AG04449 (cell line): ENCODE measurements at places on chromosomes 6 and 20.

DNA sequence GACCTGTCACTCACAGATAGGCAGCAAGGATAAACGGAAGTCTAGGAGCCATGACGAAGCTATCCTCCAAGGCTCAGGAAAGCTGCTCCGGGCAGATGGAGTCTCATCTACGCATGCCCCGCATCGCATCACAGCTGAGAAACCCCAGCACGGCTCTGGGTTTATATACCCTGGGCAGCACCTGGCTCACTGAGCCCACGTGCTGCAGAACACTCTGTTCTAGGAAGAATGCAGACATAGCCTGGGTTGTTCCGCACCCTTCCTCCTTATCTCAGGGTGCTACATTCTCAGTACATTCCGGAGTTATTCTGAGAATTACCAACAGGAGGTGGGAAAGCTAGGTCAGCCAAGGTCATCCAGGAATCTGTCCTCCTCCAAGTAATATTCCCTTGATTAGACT lies 260.4 kb downstream of the CBLN4 start:
- no peak for DNase-seq

DNA sequence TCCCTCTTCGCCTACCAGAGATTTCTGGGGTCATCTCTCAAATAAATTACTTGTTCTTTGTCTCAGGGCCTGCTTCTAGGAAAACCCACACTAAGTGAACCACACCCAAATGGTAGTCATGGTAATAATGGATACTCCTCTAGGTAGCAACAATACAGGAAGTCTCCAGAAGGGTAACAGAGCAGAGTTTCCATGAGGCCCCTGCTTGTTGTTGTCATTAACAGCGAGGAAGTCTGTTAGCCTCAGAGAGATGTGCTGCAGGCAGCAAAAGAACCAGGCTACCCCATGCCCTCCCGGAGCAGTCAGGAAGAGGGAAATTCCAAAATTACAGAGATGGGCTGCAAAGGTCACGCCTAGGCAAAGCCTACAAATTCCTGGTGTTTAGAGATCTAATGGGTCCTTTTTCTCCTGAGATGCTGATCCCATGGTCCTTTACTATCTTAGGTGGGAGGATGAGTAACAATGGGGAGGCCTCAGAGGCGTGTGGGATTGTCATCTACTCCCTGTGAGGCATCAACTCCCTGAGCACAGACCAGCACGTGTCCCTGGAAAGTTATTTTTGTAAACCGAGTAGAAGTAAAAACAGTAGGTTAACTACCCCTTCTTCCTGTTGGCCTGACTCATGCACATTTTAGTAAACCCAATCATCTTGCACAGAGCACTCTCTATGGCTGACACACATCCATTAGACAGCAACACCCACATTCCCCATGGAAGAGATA lies 10.1 kb downstream of the ISM1 start:
- peak; percentile 52 for DNase-seq

- DNase-seq: peak; percentile 37
These were observed 93.7 kb downstream of the TCP11 start for GRCh38 chr6:35047265-35048011.

DNA sequence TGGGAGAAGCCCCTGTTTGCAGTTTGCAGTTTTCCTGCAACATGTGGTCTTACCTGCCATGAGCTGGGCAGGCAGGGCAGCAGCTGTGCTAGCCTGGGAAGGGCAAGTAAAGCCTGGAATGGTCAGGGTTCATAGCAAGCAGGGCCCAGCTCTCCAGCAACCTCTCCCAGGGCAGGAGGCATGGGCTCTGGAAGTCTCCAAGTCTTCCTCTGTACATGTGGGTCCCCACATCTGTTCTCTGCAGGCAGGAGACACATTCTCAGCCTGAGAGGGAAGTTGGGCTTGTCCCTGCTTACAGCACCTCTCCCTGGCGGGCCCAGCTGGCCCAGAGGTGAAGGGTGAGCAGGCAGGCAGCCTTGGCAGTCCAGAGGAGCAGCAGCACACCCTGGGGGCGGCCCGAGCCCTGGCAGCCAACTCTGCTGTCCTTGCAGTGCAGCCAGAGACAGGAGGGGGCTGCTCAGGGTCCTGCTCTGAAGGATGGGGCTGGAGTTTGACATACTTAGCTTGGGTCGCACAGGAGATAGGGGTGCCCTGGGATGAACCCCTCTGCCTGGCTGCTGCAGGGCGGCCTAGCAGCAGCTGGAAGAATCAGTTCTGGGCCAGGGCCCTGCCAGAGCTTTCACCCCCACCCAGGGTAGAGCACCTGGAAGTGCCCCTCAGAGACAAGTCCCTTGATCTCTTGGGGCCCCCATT lies 176.0 kb downstream of the MRPL14 start:
- DNase-seq: no peak

- DNase-seq: no peak
These were observed 61.0 kb downstream of the RAB44 start for GRCh38 chr6:36758516-36759147.

DNA sequence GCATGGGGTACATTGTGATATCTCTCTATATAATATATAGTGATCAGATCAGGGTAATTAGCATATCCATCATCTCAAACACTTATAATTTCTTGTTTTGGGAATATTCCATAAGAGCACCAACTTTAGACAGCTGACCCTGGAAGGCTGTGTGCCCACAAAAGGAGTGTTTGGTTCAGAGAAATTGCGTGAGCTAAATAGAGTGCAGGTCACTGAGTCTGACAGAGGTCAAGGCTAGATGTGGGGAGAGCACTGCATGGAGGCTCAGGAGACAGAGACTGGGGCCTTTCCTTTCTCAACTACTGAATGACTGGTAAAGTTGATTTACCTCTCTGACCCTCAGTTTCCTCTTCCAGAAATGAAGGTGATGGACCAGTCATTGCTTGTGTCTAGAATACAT lies 114.9 kb upstream of the ADGRF1 start:
- no peak for DNase-seq

DNA sequence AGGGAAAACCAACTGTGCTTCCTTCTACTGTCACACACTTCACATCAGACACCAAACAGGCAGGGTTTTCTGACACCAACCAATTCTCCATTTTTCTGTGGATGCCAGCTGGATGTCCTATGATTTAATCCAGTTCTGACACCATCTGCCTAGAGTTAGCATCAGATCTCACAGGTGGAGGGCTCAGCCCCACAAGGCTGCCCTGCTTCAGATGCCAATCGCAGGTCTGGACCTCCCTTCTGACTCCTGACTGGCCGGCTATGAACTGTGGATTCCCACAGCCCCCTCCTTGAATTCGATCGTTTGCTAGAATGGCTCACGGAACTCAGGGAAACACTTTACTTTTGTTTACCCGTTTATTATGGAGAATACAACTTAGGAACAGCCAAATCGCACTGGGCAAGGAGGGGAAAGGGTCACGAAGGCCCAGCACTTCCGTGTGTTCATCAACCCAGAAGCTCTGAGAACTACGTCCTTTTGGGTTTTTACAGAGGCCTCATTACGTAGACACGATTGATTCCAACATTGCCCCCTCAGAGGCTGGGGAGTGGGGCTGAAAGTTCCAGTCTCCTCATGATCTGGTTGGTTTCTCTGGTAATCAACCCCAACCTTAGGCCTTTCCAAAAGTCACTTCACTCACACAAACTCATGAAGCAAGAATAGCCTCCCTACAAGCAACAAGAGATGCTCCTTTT lies 25.4 kb upstream of the MAS1 start:
- DNase-seq: no peak

GRCh38 chr20:20736303-20736702 lies 23.9 kb upstream of the RALGAPA2 start:
- DNase-seq: no peak

- DNase-seq: no peak
These were observed 2.2 kb downstream of the LEMD2 start for GRCh38 chr6:33786736-33787135.

GRCh38 chr6:37127961-37128862 lies 41.7 kb upstream of the PIM1 start:
- DNase-seq: peak; percentile 49

DNA sequence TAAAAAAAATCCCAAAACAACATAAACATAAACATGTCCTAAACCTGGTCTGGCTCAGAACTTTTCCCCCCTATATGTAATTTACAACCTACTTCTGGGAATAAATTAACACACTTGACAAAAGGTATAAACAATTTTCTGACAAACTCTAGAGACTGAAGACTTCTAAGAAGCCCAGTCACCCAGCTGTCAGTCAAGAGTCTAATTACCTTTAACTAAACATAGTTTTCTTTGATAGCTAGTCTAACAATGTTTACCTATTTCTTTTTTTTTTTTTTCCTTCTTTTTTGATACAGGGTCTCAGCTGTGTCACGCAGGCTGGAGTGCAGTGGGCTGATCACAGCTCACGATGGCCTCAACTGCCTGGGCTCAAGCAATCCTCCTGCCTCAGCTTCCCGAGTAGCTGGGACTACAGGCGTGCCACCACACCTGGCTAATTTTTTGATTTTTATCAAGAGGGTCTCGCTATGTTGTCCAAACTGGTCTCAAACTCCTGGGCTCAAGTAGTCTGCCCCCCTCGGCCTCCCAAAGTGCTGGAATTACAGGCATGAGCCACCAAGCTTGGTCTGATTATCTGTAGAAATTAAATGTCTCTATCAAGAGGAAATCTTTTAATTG lies 932 bp upstream of the UBR2 start:
- DNase-seq: no peak

- no peak for DNase-seq
These were observed 622.3 kb upstream of the ARID1B start for GRCh38 chr6:156154896-156155295.

GRCh38 chr20:17295151-17295726 lies 68.4 kb downstream of the PCSK2 start:
- DNase-seq: no peak

GRCh38 chr20:51359401-51359800 lies 183.1 kb downstream of the NFATC2 start:
- no peak for DNase-seq
